ENCODE measurements at places on chromosomes 16 and 17. TPM values are rescaled to one million over a fixed set of nuclear protein-coding genes. Genes with fewer than 3 reads are reported as not detected.

The KRTAP4-3 gene
- not detected for total RNA-seq

DNA sequence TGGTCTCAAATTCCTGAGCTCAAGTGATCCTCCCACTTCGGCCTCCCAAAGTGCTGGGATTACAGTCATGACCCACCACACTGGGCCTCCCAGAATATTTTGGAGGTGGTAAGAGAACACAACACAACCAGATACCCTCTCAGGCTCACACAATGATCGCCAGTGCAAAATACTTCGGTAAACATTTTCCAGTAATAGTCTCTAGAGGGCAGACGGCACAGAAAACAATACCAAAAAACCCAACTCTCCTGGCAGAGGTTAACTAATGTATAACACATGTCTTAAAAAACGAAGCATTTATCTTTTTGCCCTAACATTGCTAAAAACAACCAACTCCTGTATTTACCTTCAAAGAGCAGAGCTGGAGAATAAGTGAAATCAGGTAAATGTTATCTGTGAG lies 10.5 kb downstream of the NUFIP2 start:
- no peak overlapping the region for H3K4me3 ChIP-seq
- no peak overlapping the region for H3K27ac ChIP-seq
- no peaks in the 10 kb centered on the region for H3K27me3 ChIP-seq

GRCh38 chr17:1793447-1793806 lies 31.6 kb downstream of the SERPINF1 start:
- no peak overlapping the region for H3K4me3 ChIP-seq
- no peak for DNase-seq
- H3K27ac ChIP-seq = no peak overlapping the region
- no peaks in the 10 kb centered on the region for H3K36me3 ChIP-seq
- H3K27me3 ChIP-seq = no peaks in the 10 kb centered on the region

GRCh38 chr17:29592850-29593551 lies at the start of gene ANKRD13B:
ANKRD13B (plus strand) TSS chr17:29593132; CDS start chr17:29593622, 490 bp downstream.
- H3K4me1 ChIP-seq = peaks cover 72% of the 10 kb centered on the region
- DNase-seq = peak; percentile 82

DNA sequence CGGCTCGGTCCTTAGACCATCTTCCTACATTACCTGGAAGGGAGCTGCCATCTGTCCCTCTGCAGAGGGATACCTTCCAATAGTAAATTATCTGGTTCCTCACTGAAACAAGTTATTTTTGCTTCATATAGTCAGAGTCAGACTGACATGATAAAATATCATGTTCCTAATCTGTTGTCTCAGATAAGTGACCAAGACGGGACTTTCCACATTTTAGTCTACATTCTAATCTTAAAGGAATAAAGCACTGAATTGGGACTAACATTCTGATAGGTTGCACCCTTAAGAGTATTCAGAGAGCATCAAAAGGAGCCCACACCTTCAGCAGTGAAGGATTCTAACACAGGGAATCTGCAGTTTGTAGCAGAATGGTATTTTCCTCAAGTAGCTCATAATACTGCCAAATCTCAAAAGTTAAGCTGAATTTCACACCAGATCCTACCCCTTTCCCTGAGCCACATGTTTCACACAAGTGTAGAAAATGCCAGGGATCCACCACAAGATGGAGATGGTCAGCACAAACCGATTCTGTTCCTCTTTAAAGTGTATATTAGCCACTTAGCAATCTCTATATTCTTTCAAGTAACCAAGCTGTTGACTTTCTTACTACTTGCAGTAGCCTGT lies 13.4 kb downstream of the GINS2 start:
- peaks cover 15% of the 10 kb centered on the region for H3K4me1 ChIP-seq
- H3K36me3 ChIP-seq = peaks cover 94% of the 10 kb centered on the region
- H3K27me3 ChIP-seq = no peaks in the 10 kb centered on the region
- H3K4me3 ChIP-seq = no peak overlapping the region
- no peak overlapping the region for H3K27ac ChIP-seq

The ARL6IP1 gene
- 179 TPM for total RNA-seq

- no peak overlapping the region for H3K27ac ChIP-seq
- peak; percentile 75 for DNase-seq
- H3K4me3 ChIP-seq = peak overlapping the region; percentile 34
- no peaks in the 10 kb centered on the region for H3K36me3 ChIP-seq
- peaks cover 4% of the 10 kb centered on the region for H3K4me1 ChIP-seq
These were observed 749 bp downstream of the GRIN2A start for GRCh38 chr16:10181196-10182162.

GRCh38 chr17:63240106-63240505 lies 206.0 kb downstream of the CYB561 start:
- no peak overlapping the region for H3K27ac ChIP-seq
- no peaks in the 10 kb centered on the region for H3K4me1 ChIP-seq
- H3K36me3 ChIP-seq = no peaks in the 10 kb centered on the region
- no peak overlapping the region for H3K4me3 ChIP-seq
- no peaks in the 10 kb centered on the region for H3K27me3 ChIP-seq

DNA sequence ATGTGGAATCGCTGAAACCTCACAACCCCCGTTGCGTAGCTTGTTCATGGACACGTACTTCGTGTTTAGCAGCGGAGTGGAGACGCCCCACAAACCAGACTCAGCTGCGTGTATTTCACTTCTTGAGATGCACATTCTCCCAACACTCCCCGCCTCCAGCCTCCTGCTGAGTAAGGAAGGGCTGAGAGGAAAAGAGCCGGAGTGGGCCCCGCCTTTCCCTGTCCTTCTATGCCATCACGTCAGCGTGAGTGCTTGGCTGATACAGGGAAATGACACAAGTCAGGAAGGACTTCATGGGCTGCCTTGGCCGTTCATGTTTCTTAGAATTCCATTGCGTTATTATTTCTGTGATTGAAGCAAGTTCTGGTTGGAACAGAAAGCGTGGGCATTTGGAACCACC lies 68.6 kb upstream of the CBX4 start:
- peak overlapping the region; percentile 20 for H3K27ac ChIP-seq
- peak; percentile 86 for DNase-seq
- H3K27me3 ChIP-seq = no peaks in the 10 kb centered on the region
- no peaks in the 10 kb centered on the region for H3K36me3 ChIP-seq
- no peak overlapping the region for H3K4me3 ChIP-seq

GRCh38 chr17:34820248-34820801 lies 140.9 kb downstream of the CCT6B start:
- H3K27ac ChIP-seq = no peak overlapping the region
- no peaks in the 10 kb centered on the region for H3K4me1 ChIP-seq
- no peak overlapping the region for H3K4me3 ChIP-seq
- no peak for DNase-seq
- no peaks in the 10 kb centered on the region for H3K36me3 ChIP-seq

Data from A673 (cell line).